Esophagus muscularis mucosa (tissue), 4 donors: ENCODE measurements at places on chromosomes 2 and 18. TPM values are rescaled to one million over a fixed set of nuclear protein-coding genes. Genes with fewer than 3 reads are reported as not detected.

DNA sequence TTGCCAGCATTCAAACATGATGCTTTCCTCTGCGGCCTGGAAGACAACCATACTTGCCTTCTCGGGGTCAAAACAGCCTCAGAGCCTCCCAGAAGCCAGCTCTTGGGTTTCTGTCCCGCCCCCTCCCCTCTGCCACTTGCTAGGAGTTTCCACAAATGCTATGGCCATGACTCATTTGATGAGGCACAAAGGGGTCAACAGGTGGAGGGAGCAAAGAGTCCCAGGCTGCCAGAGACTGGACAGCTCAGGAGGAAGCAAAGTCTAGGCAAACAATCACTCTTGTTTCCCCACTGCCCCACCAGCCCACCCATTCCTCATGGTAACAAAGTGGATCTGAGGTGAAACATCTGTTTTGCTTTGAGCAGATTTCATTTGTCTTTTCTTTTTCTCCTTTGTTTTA is 551.1 kb downstream of the TNS1 start:
- DNase-seq, result no peak

DNA sequence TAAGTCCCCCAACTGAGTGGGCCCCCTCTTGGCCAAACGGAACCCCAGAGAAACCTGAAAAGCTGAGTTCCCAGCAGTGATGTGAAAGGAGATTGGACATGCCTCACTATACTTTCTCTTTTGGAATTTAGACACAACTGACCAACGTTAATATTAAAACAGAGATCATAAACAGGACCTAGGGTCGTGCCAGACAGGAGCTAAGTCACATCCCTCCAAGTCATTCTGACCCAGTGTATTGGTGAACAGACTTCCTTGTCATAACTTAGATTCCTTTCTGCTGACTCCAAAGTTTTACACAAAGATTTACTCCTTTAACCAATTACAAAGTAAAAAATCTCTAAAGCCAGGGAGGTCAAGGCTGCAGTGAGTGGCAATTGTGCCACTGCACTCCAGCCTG is 46.9 kb downstream of the UXS1 start:
- no peak for DNase-seq

VIT gene
- total RNA-seq, result 25.7 TPM

DNA sequence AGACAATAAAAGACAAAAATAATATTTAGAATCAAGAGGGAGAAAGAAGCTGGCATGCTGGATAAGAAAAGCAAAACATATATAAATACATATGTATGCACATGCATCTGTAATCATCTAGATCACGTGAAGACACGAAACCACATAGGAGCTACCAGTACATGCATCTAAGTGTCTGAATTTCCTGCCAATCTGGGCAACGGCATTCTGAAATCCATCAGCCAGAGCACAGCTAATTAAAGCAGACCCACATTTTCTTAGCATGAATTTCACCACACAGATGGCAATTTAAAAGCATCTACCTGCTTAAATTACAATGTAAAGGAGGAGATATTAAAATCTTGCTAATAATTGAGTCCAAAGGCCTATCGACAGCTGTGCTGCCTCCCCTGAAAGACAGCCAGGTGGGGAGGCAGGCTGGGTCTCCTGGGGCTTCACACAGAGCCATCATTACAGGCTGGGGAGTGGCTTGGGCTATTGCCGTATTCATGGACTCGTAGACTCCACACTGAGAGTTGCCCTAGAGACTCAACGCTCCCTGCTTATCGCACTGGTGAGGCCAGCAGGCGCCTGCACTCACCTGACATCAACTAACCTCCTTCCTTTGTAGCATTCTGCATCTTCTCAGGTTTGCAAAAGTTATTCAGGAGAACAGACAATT is 272.5 kb upstream of the PXDN start:
- DNase-seq, result no peak

- DNase-seq, result no peak
Observed at GRCh38 chr2:15693926-15694588, 102.4 kb downstream of the DDX1 start.

GRCh38 chr2:240920783-240921231 is 14.7 kb downstream of the CROCC2 start:
- no peak for DNase-seq

CRYBA2 gene
- total RNA-seq, result not detected

CREG2 gene
- total RNA-seq, result not detected

- peak; percentile 80 for DNase-seq
Observed at GRCh38 chr2:44836916-44837315, 104.6 kb upstream of the SIX3 start.

DNA sequence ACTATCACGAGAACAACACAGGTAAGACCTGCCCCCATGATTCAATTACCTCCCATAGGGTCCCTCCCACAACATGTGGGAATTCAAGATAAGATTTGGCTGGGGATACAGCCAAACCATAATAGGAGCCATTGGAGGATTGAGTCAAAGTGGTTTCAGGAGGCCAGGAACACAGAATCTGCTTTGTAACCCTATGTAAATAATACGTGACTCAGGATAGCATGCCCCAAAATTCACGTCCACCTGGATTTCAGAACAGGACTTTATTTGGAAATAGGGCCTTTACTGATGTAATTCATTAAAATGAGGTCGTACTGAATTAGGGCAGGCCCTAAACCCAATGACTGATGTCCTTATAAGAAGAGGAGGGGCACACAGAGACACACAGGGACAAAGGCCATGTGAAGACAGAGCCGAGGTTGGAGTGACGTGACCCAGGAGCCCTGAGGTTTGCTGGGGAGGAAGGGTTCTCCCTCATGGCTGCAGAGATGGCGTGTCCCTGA is 16.0 kb upstream of the CNDP2 start:
- no peak for DNase-seq

GRCh38 chr2:226909126-226909525 is 73.3 kb downstream of the RHBDD1 start:
- no peak for DNase-seq

- DNase-seq, result peak; percentile 74
Observed at GRCh38 chr2:112958428-112959108, 19.2 kb upstream of the IL36G start.

MC5R gene
- not detected for total RNA-seq

GRCh38 chr18:46621111-46621766 is 35.8 kb downstream of the LOXHD1 start:
- DNase-seq, result peak; percentile 91

DNA sequence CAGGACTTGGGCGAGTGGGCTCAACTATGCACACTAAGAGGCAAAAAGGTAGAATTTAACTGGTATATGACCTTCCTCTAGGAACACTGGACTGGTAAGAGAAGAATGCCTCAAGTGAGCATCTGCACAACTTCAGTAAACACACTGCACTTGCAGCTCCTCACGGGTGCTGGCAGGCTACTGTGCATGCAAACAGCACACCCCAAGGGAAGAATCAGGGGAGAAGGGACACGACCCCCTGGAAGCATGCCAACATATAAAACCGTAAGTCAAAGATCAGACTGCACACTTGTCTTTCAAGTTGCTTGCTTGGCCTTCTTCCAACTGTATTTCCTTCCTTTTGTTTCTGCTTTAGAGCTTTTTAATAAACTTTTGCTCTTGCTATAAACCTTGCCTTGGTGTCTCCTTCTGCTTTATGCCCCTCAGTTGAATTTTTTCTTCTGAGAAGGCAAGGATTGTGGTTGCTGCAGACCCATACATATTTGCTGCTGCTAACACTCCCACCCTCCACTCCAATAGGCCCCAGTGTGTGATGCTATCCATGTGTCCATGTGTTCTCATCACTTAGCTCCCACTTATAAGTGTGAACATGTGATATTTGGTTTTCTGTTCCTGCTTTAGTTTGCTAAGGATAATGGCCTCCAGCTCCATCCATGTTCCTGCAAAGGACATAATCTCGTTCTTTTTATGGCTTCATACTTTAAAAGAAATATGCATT is 263.7 kb upstream of the SPOPL start:
- DNase-seq, result no peak

GRCh38 chr18:3468833-3469232 is 18.9 kb downstream of the TGIF1 start:
- peak; percentile 42 for DNase-seq

DNA sequence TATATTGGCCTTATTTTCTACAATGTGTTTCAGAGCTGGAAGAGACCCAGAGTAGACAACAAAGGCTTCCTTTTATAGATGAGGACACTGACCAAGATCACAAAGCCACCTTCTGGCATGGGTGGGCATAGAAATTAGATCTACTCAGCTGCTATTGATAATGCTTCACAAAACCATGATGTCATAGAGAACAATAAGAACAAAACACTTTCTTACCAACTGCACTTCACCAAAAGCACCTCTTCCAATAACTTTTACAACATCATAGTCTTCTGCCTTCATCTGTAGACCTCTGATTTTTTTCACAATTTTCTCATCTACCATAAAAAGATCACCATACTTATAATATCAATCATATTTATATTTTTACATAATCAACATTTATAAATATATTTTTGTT is 58.1 kb downstream of the ROCK2 start:
- no peak for DNase-seq

GRCh38 chr2:39546937-39547336 is 109.9 kb upstream of the MAP4K3 start:
- peak; percentile 3 for DNase-seq

SAG gene
- not detected for total RNA-seq

GRCh38 chr2:27839022-27839618 is 51.1 kb downstream of the RBKS start:
- no peak for DNase-seq

MC2R gene
- total RNA-seq, result 0.17 TPM

GRCh38 chr18:3525870-3526420 is 76.0 kb downstream of the TGIF1 start:
- no peak for DNase-seq

GRCh38 chr2:186460465-186460864 is 25.6 kb upstream of the ZC3H15 start:
- no peak for DNase-seq
